PC-9 (cell line): ENCODE measurements at places on chromosomes 16 and 17.

DNA sequence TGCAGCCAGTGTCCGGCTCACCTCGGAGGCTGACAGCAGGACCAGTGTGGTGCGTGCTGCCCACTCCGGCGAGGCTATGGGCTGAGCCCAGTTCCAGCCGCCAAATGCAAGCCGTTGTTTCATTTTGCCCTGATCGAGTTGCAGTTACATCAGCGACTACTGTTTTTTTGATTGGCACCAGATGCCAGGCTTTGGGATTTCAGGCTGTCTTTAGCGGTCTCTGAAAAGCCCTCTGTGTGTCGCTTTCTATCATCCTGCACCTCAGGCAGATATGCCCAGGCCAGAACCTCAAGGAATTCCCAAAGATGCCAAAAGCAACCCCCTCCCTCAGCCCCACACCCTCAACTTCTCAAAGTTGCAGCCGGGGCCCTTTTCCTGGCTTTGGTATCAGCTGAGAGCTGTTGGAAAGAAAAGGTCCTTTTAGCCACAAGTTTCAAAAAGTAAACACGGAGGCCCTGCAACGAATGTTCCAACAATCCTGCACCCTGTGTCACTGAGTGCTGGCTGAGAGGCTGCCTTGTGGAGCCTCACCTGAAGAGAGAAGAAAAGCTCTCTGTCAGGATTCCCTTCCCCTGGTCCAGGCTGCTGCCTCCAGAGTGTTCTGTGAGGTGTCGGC lies 58.9 kb downstream of the WWP2 start:
- H3K36me3 ChIP-seq, result no peaks in the 10 kb centered on the region
- no peak for DNase-seq
- H3K4me3 ChIP-seq, result no peak overlapping the region
- no peaks in the 10 kb centered on the region for H3K27me3 ChIP-seq
- no peaks in the 10 kb centered on the region for H3K4me1 ChIP-seq
- no peak overlapping the region for H3K27ac ChIP-seq

DNA sequence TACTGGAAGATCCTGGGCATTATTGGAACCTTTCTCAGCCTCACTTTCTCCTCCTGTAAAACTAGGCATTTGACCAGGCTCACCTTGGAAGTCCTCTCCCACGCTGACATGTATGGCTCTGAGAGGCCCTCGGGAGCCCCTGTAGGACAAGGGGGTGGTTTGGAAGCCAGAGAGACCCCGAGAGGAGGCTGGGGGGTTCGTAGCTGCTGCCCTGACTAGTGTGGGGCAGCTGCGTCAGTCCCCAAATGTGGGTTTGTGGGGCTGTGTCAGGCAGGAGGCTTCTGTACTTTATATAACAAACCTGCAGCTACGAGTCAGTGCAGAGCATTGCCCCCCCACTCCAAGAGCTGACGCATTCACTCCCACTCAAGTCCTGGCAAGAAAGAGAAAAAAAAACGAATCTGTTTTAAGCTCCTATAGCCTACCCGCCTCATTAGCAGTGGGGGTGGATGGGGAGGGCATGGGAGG lies 1.8 kb downstream of the CX3CL1 start:
- H3K36me3 ChIP-seq, result no peaks in the 10 kb centered on the region
- no peaks in the 10 kb centered on the region for H3K27me3 ChIP-seq
- H3K4me3 ChIP-seq, result no peak overlapping the region
- H3K27ac ChIP-seq, result no peak overlapping the region
- no peak for DNase-seq
- H3K4me1 ChIP-seq, result peaks cover 25% of the 10 kb centered on the region

DNA sequence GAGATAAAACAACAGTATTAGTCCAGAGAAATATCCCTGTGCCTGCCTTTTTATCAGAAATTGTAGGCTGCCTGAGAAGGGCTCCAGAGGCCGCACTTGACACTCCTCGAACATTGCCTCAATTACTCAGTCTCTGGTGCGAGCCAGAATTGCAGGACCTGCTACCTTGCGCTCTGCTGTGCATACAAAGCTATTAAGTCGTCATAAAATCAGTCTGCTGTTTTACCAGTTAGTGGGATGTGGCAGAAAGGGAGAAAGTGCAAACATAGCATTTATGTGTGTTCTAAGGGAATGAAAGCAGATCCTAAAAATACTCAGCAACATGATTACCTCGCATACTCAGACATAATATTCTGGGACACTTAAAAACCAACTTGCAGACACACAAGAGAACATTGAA lies 70.6 kb downstream of the TMC6 start:
- H3K4me3 ChIP-seq, result no peak overlapping the region
- no peak overlapping the region for H3K27ac ChIP-seq
- H3K36me3 ChIP-seq, result no peaks in the 10 kb centered on the region

- no peaks in the 10 kb centered on the region for H3K36me3 ChIP-seq
- H3K4me3 ChIP-seq, result no peak overlapping the region
- H3K27ac ChIP-seq, result no peak overlapping the region
- peaks cover 61% of the 10 kb centered on the region for H3K27me3 ChIP-seq
- DNase-seq, result no peak
Measured at GRCh38 chr16:83676086-83676485, 131.7 kb upstream of the HSBP1 start.

DNA sequence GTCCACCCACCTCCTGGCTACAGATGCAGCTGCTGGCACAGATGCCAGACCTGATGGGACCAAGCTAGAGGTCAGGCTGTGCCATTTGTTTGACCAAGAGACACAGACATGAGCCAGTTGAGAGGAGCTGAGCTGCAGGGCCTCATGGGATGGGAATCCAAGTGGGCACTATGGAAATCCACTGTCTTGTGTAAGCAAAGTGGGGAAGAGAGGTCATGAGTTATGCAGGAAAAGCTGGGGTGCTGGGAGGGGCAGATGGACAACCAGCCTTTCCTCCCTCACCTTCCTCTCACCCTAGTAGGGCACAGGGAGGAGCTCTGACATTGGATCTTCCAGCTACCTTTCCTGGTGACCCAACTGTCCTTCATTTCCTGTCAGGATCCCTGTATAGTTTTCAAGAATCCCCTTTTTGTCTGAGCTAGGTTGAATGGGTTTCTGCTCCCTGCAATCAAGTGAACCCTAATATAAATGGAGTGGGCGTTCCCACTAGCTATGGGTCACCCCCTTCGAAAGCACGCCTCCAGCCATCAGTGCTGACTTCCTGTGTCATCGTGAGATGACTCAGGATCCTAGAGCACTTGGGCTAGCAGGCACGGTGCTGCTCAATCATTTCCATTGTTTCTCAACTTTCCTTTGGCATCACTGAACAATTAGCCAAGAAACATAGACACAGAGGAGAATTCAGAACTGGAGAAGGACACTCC lies 13.6 kb downstream of the ATPAF2 start:
- H3K4me1 ChIP-seq, result peaks cover 18% of the 10 kb centered on the region
- peak; percentile 85 for DNase-seq
- H3K27me3 ChIP-seq, result no peaks in the 10 kb centered on the region
- H3K36me3 ChIP-seq, result no peaks in the 10 kb centered on the region
- peak overlapping the region; percentile 33 for H3K27ac ChIP-seq
- H3K4me3 ChIP-seq, result no peak overlapping the region

DNA sequence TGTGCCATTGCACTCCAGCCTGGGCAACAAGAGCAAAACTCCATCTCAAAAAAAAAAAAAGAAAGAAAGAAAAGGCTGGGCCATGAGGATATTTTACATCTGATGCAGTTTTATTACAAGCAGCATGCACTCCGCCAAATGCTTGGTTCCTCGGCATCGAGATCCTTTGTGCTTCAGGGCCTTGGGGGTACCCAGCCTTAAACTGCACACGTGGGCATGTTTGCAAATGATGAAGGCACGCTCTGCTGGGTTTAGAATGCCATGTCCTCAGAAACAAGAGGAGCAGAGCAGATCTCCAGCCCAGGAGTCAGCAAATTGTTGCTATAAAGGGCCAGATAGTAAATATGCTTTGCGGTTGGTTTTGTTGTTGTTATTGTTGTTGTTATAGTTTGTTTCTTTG lies 153.2 kb downstream of the KATNIP start:
- H3K27me3 ChIP-seq, result no peaks in the 10 kb centered on the region
- no peaks in the 10 kb centered on the region for H3K36me3 ChIP-seq
- no peak overlapping the region for H3K4me3 ChIP-seq
- no peak for DNase-seq
- H3K4me1 ChIP-seq, result no peaks in the 10 kb centered on the region

- H3K4me1 ChIP-seq, result peaks cover 13% of the 10 kb centered on the region
- peak; percentile 72 for DNase-seq
- no peaks in the 10 kb centered on the region; the same call in 1 of the 2 replicates for H3K36me3 ChIP-seq
- H3K27ac ChIP-seq, result peak overlapping the region; percentile 40
- H3K27me3 ChIP-seq, result no peaks in the 10 kb centered on the region
Measured at GRCh38 chr17:1515640-1516387, 598 bp downstream of the INPP5K start.

DNA sequence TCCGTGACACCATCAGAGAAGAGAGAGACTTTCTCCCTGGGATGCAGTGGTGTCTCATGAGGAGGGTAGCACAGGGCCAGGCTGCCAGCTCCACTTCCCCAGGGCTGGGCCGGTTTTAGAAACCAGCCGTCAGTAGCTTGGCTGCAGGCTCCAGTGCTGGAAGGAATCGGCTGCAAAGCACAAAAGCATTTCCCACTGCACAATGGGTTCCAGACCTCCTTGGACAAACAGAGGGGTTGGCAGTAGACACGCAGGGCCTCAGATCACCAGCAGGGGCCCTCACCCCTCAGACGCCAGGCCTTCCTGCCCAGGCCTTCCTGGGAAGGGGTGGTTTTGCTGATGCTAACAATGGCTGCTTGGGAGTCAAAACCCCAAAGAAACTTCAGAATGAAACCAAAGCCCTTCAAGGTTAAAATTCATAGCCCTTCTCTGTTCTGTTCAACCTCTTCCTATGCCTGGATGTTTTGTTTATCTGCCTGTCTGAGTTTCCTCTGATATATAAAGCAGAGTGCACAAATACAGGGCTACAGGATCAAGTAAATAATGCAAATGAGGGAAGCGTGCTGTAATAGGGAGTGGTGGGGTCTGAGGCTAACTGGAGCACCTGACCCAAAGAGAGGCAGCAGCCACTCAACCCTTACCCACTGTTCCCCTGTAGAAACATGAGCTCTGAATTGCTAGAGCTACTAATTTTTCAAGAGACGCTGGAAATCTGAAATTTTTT lies 26.2 kb downstream of the TEKT5 start:
- H3K27ac ChIP-seq, result no peak overlapping the region
- no peaks in the 10 kb centered on the region for H3K4me1 ChIP-seq
- H3K36me3 ChIP-seq, result no peaks in the 10 kb centered on the region
- H3K27me3 ChIP-seq, result no peaks in the 10 kb centered on the region
- no peak overlapping the region for H3K4me3 ChIP-seq

DNA sequence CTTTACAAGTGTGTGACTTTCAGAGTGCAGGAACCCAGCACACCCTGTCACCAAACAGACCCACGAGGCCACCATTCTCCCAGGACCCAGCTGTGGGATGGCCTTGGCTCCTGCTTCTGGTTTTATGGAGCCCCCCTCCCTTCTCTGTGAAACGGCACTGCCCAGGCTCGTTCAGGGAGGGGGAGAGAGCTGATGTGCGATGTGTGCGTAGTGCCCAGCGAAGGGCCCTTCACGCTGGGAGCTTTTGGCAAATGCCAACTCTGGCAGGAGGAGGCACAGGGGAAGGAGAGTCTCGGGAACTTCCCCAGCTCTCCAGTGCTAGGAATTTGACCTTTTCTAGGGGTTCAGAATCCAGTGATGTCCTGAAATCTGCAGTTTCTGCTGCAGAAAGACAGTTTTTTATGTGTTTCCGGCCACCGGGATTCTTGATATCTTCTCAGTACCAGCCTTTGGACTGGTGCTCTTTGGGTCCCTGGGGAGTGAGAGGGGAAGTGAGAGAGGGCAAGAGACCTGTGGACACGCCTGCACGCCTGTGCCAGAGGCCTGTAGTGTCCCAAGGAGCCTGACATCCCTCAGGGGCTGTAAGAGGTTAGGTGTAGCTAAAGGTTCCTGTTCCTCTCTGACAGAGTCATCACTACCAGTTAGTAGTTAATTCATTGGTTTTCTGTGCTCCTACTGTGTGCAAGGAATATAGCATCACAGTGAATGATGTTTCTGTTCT lies 45.1 kb downstream of the CMIP start:
- no peak overlapping the region for H3K4me3 ChIP-seq
- no peak overlapping the region for H3K27ac ChIP-seq
- no peaks in the 10 kb centered on the region for H3K27me3 ChIP-seq
- H3K4me1 ChIP-seq, result peaks cover 37% of the 10 kb centered on the region
- no peak for DNase-seq

DNA sequence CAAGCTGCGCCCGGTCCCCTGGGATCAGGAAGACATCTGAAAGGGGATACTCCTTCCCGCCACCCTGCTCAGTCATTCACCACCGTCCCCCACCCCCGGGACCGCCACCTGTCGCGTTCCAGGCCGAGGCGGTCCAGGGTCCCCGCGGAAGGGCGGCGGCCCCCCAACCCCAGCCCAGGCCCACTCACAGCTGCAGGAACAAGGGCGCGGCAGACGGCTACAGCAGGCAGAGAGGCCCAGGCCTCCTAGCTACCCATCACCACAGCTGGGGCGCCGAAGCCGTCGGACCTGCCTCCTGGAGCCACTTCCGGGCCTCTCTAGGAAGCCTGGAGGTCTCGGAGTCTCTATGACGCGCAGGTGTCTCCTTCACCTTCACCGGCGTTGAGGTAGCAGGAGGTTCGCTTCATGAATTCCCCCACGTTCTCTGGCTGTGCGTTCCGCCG lies at the start of gene SDR42E1:
SDR42E1 (minus strand) TSS at position 272 of the 443 bp plus-strand sequence. CDS start 10,612 bp downstream, outside the sequence.
- no peaks in the 10 kb centered on the region for H3K4me1 ChIP-seq
- DNase-seq, result peak; percentile 81
- no peaks in the 10 kb centered on the region for H3K36me3 ChIP-seq
- H3K27me3 ChIP-seq, result peaks cover 7% of the 10 kb centered on the region
- peak within 1 kb of the TSS; percentile 84 for H3K4me3 ChIP-seq

- no peaks in the 10 kb centered on the region for H3K36me3 ChIP-seq
- no peaks in the 10 kb centered on the region for H3K27me3 ChIP-seq
- H3K4me3 ChIP-seq, result no peak overlapping the region
- DNase-seq, result no peak
- H3K4me1 ChIP-seq, result no peaks in the 10 kb centered on the region
Measured at GRCh38 chr17:80665792-80666191, 121.2 kb downstream of the RPTOR start.

GRCh38 chr17:42077755-42078154 lies 20.5 kb downstream of the ZNF385C start:
- 0 out of 2 replicates have a peak, but pooled peaks cover 6% of the 10 kb centered on the region for H3K4me1 ChIP-seq
- H3K36me3 ChIP-seq, result no peaks in the 10 kb centered on the region
- no peak overlapping the region for H3K4me3 ChIP-seq
- DNase-seq, result no peak

GRCh38 chr17:79613195-79613772 lies 2.4 kb upstream of the RBFOX3 start:
- H3K4me1 ChIP-seq, result no peaks in the 10 kb centered on the region
- H3K27ac ChIP-seq, result no peak overlapping the region
- H3K4me3 ChIP-seq, result no peak overlapping the region
- H3K36me3 ChIP-seq, result no peaks in the 10 kb centered on the region
- H3K27me3 ChIP-seq, result peaks cover 65% of the 10 kb centered on the region
